Osteoblast (primary cell): ENCODE measurements at places on chromosomes 7 and 10. TPM values are rescaled to one million over a fixed set of nuclear protein-coding genes. Genes with fewer than 3 reads are reported as not detected.
A peak's percentile ranks its signal among the peaks of the same experiment; 100 is the strongest.

GRCh38 chr10:84634636-84635035 lies 306.2 kb downstream of the CCSER2 start:
- DNase-seq = no peak

DNA sequence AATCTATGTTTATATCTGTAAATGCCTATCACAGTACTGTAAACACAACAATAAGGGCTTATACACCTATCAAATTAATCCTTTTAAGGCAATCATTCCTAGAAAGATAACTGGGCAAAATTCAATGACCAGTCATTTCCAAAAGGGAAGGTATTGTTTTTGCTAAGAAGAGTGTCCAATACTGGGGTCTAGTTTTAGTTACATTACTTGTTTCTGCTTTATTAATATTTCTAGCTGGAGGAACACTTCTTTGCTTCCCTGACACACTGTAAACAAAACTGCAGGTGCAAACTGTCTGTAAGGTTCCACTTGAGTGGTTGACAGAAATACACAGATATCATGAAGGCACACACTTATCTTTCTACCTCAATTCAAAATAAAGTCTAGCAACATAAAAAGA lies 84.2 kb upstream of the FAM133B start:
- no peak for DNase-seq

DNA sequence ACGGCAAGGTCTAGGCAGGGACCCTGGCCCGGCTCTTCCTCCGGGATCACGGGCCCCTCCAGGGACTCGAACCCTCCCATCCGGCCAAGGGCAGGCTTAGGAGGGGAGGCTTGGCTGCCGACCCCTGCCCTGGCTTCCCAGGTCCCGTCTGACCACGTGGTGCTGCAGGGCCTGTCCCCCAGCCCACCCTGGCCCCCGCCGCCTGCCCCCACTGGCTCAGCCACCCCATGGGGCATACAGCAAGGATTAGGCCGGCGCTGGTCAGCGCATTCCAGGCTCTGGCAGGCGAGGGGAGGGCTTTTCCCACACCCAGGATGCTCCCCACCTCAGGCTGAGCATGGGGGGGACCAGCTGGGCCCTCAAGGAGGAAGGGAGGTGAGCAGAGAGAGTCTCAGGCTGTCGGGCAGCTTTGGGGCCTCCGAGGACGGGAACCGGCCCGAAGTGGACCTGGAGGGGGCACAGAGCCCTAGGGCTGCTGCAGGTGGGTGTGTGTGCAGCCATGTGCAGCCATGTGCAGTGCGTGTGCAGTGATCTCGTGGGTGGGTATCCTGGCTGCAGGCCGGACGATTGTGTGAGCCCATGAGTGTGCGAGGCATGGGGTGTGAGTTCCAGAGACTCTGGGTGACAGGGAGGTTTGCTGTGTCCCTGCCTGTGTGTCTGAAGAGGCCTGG lies 713 bp upstream of the GRIFIN start:
- peak; percentile 82 for DNase-seq

GRCh38 chr10:131155876-131156230 lies 155.7 kb downstream of the TCERG1L start:
- no peak for DNase-seq

GRCh38 chr7:15652776-15653290 lies 33.6 kb downstream of the MEOX2 start:
- DNase-seq = no peak

GRCh38 chr7:1237704-1238255 lies 5.1 kb downstream of the UNCX start:
- no peak for DNase-seq

DNA sequence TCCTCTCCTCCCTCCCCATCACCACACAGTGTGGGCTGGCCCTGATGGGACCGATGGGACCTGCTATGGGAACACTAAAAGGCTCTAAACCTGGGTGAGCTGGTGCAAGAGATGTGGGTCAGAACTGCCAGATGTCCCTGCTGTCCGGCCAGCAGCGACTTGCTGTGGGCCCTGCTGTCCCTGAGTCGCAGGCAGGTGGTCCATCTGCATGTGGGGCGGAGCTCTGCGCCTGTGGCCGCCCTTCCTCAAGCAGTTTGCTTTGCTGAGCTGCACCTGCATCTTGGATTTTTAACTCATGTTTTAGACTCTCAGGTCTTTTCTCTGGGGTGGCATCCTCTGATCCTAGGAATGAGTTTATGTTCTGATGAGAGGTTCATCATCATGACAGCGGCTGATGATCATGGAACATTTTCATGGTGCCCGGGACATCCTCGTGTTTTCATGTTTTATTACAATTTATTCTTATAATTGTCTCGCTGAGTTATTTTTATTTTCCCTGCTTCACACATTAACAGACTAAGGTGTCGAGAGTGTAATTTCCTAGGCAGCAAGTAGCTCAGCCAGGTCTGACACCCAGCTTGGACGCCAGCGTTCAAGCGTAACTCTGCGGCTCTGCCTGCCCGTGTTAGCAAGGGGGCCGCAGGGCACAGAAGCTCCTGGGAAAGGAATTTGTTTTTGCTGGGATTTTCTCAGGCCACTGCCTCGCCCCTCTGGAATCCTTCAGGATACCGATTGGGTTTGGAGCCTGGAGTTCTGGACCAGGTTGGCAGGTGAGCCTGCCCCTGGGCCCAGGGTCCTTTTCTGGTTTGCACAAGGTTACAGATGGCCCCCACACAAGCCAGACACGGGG lies 615.2 kb upstream of the FOXK1 start:
- no peak for DNase-seq

- no peak for DNase-seq
Measured at GRCh38 chr10:29676732-29677131, 42.0 kb upstream of the SVIL start.

GRCh38 chr7:45347804-45348203 lies 190.2 kb downstream of the RAMP3 start:
- no peak for DNase-seq

DNA sequence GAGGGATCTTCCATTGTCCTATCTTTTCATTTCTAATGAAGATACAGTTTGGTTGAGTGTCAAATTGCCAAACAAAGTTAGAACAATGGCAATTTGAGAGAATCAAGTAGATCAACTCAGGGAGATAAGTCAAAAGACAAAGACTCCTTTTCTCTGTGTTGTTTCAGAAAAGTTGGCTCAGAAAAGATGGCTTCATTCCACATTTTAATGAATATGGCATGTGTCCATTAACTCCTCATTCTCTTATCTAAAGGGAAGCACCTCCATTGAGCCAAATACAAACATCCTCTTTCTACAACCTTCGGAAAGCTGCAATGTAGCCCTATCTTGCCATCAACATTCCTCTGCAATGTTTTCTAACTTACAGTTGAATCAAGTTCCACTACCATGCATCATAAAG lies 939.0 kb upstream of the C7orf33 start:
- DNase-seq = no peak

DNA sequence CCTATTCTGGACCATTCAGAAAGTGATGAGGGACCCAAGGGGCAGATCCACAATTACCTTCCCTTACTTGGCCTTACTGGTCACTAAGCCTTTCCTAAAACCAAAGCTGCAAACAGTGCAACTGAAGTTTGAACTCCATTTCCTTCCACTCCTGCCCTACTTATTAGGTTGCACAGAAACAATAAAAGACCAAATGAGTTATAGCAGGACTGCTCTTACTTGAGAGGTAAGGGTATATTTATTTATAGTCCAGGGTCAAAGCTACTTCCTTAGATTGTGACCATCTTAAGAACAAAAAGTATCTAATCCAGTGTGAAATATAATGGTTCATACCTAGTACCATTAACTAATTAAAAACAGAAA lies 27.0 kb downstream of the CDK6 start:
- no peak for DNase-seq

- DNase-seq = peak; percentile 77
Measured at GRCh38 chr10:36182179-36182566, 540.1 kb upstream of the FZD8 start.

DNA sequence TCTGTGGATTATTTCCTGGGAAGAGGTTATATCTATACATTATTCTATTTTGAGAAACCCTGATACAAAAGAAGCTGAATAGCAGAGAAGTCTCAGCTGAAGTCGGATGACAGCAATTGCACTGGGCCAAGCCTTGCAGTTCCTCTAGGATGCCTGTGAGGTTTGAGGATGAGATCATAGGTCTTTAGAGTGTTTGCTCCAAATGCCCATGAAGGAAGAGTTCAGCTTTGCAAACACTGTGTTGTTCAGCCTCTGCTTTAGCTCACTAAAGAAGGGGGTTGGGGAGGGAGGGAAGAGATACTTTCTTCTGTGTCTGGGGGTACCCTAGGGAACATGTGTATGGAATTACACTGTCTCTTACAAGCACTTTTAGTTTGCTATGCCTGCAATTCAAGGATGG lies 282.5 kb upstream of the NRP1 start:
- DNase-seq = no peak

GRCh38 chr10:31515116-31515515 lies 196.1 kb downstream of the ZEB1 start:
- no peak for DNase-seq

DNA sequence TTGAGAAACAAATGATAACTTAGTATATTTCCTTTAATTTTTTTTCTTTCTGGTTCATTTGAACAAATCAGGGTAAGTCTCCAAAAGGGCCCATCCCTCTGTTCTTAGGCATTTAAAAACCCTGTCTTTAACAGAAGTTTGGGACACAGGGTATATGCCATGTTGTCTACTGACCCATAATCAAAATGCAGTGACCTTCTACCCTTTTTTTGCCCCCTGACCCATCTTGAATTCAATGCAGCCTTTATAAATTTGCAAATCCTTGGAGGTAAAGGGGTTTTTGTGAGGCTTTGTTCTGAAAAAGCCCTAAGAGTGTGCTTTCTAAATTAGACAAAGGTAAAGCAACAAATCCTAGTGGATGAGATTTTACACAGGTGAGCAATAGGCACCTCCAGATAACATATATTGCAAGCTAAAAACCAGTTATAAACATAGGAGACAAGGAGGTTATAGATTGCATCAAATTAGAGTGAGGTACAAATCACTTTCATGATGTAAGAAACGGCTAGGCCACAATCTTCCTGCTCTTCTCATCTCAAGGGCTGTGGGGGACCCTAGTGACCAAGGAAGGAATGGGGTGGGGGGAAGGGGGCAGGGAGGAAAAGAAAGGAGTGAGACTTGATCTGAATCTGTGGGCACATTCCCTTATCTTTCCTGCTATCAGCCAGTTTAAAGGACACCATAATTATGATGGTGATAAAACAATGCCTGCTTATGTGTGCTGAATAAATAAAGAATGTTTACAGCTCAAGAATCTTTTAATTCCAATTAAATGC lies 2.7 kb downstream of the SKIDA1 start:
- no peak for DNase-seq

DNA sequence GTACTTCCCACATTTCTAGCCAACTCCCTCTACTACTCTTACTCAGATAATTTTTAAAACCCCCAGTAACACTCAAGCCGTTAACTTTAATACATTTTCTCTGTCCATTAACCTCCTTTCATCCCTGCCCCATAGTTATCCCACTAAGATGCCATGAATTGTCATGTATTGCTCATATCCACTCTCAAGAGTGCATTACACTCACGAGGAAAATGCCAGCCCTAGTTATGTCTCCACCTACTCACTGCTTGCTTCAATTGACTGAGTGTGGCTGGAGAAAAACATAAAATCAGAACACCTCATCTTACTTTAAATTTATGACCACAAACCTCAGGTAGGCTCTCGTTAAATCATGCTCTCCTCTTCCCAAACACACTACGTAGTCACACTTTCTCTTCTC lies 324.1 kb upstream of the NPSR1 start:
- DNase-seq = no peak

- DNase-seq = no peak
Measured at GRCh38 chr10:3502673-3503072, 282.3 kb downstream of the KLF6 start.

DNA sequence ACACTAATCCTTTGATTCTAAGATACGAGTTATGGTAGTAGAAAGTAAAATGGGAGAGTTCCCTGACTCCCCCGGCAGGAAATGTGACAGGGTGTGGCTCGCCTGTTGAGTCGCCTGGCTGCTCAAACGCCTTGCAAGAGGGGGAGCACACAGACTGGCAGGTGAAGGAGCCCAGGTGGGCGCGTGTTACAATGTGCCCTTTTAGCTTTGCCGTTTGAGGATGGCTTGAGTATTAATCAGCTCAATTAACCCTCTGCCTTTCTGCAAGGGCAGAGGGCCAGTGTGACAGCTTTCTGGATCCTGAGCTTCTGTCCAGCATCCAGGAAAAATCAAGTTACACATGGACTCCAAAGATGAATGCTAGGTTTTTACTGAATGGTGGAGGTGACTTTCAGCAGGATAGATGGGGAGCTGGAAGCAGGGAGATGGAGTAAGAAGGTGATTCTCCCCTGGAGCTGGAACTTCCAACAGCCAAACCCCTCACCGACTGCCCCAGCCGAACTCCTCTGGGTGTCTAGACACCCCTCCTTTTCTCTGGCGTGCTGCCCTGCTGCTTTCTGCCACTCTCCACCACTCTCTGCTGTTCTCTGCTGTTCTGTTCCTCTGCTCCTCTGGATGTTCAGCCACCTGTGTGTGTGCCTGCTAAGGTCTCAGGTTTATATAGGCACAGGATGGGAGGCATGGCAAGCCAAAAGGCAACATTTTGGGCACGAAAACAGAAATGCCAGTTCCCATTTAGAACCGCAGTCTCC lies 548.8 kb upstream of the KCND2 start:
- DNase-seq = no peak

GRCh38 chr7:150351587-150352194 lies 10.3 kb upstream of the RARRES2 start:
- no peak for DNase-seq

DNA sequence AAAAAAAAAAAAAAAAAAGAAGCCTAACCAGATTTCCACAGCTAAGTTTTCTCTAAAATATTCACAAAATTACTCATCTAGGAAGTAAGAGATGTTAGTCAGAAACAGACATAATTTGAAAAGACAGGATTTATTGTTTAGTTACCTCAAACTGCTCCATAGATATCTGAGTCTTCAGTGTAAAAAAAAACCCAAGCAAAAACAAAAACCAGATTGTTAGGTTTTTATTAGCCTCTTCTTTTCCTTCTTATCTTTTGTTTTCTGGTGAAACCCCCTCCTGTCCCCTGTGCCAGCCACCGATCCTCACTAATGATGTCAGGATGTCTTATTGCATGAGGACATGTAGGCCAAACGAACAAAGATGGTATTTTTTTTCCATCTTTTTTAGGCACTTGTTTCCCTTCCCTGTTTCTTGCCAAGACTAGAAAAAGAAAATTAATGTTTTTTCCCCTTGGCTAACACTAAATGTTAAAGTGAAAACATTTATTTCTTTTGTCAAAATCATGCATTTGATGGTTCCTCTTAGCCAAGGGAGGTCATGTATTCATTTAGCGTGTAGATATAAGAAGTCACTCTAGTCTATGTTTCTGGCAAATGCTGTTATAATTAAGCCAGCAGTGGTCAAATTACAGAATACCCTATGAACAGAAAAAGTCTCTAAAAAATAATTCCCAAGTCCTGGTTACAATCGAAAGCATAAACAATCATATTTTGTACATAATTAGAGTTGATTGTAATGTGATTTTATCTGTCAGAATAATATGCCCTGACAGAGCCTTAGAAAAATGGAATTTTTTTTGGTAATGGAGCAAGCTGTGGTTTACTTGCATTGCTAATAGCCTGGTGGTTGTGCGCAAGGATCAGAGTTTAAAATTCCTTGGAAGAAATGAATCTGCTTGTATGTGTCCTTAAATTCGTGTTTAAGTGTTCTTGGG lies 702.4 kb upstream of the FZD8 start:
- DNase-seq = no peak

- peak; percentile 50 for DNase-seq
Measured at GRCh38 chr10:70932392-70933196, 44.2 kb upstream of the PCBD1 start.

- peak; percentile 27 for DNase-seq
Measured at GRCh38 chr7:114759347-114760062, 162.4 kb upstream of the MDFIC start.

The LBX1 gene
- total RNA-seq = not detected in 2 replicates

The GRK5 gene
- total RNA-seq = 1.5 and 1.8 TPM in 2 replicates

The TEX36 gene
- total RNA-seq = not detected in 2 replicates

The AQP1 gene
- 0.59 and 0.72 TPM in 2 replicates for total RNA-seq

The LIPN gene
- not detected in 2 replicates for total RNA-seq

The INSYN2A gene
- 0.29 and 0.36 TPM in 2 replicates for total RNA-seq
